ENCODE measurements at places on chromosomes 1 and 21.

- no peak for DNase-seq
Measured at GRCh38 chr1:44616284-44616990, 57.8 kb downstream of the TMEM53 start.

DNA sequence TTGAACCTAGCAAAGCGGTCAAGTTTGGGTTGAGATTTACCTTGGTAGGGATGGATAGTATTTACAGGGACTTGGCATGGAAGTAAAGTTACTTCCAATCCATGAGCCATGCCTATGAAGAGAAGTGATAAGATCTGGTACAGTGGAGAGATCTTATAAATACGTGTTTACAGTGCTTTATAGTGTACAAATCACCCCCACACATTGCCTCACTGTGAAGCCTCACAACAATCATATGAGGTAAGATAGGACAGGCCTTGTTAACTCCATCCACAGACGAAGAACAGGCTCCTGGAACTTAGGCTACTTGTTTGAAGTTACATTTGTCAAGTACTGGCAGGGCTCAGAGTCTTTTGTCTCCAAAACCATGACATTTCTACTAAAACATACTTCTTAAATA, 159.8 kb downstream of the PLPPR4 start:
- DNase-seq, result no peak

GRCh38 chr1:56816264-56816663, 2.9 kb downstream of the FYB2 start:
- no peak for DNase-seq

- DNase-seq, result peak; percentile 66
Measured at GRCh38 chr1:85581802-85582686, 1.5 kb downstream of the CCN1 start.

DNA sequence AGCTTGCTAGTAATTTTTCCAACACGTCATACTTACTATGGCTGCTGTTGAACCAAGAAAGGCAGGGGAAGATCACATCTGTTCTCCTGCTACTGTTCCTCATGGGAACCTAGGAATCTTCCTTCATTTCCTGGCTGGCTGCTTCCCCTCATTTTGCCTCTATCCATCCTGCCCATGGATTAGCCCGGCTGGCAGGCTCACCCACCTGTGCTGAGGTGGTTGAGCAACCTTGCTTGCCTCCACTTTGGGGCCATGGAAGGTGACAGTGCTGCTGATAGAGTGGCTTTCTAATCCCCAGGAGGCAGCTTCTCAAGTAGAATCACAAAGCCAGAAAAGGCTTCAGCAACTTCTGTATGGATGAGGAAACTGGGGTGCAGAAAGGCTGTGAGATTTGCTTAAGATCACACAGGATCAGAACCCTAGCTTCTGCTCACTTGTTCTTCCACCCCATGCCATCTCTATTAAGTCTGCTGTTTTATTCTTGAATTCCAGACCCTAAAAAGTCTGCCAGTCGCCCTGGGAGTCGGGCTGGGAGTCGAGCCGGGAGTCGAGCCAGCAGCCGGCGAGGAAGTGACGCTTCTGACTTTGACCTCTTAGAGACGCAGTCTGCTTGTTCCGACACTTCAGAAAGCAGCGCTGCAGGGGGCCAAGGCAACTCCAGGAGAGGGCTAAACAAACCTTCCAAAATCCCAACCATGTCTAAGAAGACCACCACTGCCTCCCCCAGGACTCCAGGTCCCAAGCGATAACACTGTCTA, 6.2 kb upstream of the BMP8A start:
- DNase-seq, result no peak

DNA sequence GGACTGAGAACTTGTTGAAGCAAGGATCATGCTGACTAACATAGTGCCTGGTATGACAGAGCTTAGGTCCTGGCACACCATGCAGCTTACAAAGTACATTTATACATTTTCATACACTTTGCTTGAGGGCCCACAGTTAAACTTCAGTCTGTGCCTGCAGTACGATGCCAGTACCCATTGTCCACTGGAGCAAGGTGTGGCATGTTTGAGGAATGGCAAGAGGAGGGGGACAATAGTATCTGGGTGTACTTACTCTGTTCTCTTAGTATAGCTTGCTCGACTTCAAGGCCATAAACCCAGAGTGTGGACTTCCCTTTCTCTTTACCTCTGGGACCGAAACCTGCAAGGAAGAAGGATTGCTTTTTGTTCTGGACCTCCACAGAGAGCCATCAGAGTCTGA, 6.8 kb upstream of the YBX1 start:
- DNase-seq, result no peak

DNA sequence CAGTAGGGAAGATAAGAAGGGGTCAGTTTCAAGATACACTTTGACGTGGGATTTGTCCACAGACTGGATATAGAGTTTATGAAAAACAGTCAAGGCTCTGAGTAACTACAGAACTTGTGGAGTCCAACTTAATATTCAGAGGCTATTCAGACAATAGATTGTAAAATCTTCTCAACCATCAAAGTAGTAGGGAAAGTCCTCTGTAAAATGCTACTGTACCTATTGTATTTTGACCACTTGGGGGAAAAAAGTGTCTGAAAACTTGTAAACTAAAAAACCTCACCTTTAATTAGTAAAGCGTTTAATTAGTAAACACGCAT, 10.5 kb downstream of the PTP4A2 start:
- no peak for DNase-seq

All from right hindlimb (tissue), 1 donor.